ENCODE measurements at places on chromosomes 5 and 9.
A peak's percentile ranks its signal among the peaks of the same experiment; 100 is the strongest.

- no peak for DNase-seq
Measured at GRCh38 chr5:669111-669841, 23.9 kb downstream of the TPPP start.

DNA sequence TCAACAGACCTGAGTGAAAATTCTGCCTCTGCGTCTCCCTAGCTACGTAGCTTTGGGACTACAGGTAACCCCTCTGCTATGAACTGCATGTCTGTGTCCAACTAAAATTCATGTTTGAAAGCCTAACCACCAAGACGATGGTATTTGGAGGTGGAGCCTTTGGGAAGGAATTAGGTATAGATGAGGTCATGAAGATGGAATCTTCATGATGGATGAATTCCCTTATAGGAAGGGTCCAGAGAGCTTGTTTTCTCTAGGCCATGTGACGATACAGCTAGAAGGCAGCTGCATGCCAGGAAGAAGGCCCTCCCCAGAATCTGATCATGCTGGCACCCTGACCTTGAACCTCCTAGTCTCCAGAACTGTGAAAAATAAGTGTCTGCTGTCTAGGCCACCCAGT, 296.4 kb downstream of the SLIT3 start:
- no peak for DNase-seq

DNA sequence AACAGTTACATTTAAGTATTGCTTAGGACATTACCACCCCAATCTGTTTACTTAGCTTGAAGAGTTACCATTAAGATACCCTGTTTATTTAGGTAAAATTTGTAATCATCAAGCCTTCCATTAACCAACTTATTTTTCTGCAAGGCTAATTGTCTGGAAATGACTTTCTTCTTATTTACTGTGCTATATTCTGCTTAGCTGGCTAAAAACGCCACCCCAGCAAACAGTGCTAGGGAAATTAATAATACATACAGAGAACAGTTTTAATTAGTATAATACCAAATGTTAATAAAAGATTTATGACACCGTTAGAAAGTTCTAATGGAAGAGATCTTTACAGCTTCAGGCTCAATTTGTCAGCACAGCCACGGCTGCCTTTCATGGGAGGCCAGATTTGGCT, 14.0 kb downstream of the TLX3 start:
- DNase-seq: no peak

DNA sequence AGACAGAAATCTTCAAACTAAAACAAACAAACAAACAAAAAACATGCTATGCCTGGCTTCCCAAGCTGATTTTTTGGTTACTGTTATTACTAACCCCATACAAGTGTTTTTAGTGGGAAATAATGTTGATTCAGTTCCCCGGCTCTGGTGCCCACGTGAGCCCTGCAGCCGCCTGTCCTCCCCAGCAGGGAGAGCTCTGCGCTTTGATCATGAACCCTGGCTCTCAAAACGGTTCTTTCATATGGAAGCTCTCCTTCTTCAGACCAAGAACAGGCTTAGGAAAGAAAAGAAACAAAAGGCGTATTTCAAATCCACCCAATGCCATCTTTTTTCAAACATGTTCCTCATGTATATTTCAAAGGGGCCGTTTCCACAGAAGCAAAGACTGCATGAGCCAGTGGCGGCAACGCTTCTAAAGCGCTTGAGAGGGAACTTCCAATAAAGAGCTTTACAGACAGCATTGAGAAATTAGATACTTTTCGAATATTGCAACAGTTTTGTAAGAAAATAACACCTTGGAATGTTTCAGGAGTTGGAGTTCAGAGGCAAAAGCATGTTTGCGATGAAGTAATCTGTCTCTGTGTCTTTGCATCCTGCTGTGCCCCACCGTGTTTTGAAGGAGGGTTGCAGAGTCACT, 74.8 kb downstream of the ICE1 start:
- DNase-seq: no peak

DNA sequence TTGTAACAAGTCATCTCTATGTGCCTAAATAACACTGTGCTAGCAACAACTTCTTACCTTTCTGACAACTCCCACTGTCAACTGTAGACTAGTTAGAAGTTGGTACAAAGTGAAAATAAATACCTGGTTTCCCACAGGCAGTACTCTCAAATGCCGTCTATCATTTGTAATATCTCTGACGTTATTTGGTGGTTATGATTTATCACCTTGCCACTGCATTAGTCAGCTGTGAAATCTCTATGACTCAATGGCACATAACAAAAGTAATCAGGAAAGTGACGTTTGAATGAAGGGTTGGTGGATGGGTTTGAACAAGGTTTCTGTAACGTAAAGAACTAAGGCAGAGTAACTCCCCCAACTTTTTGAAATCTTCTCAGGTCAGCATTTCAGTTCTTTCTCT, 592.3 kb downstream of the MAT2B start:
- DNase-seq: no peak

- no peak for DNase-seq
Measured at GRCh38 chr5:35035271-35035670, 12.5 kb downstream of the AGXT2 start.

DNA sequence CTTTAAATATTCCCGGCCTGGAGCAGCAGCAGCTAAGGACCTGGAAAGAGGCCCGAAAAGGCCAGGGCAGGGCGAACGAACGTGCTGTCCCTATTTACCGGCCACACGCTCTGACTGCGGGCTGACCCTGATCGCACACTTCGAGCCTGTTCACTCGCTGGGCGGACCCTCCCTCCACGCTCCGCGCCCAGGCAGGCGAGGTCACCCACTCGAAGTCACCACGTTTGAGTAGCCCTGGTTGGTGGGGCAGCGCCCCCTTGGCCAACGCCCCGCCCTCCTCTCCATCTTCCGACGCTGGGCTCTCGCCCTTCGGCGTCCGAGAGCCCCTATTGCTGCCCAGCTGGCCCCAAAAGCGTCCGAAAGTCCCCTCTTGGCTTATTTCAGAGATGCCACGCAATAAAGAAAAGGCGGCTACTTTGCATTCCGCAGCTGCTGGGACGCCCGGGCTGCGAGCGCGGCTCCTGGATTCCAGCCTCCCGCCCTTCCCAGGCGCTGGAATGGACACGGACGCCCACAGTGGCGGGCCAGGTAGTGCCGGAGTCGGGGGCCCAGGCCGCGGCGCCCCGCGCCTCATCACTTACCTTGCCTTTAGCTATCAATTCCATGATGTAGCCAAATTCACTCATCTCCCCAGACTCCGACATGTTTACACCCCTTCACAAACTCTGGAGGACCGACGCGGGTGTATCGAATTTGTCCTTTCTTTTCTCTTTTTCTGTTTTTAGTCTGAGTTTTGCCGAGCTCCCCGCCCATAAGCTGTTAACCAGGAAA, 9.9 kb upstream of the TRIM36 start:
- DNase-seq: no peak

- peak; percentile 44 for DNase-seq
Measured at GRCh38 chr5:172187118-172188032, 649 bp downstream of the STK10 start.

- no peak for DNase-seq
Measured at GRCh38 chr9:33453286-33453860, 6.0 kb upstream of the AQP3 start.

- no peak for DNase-seq
Measured at GRCh38 chr9:126217797-126218196, 108.8 kb upstream of the MVB12B start.

GRCh38 chr9:16143947-16144890, 591.4 kb downstream of the CCDC171 start:
- DNase-seq: no peak

GRCh38 chr9:92764381-92764987, at the start of gene BICD2:
Gene BICD2, minus strand, starts transcription at chr9:92764833. Its CDS starts 89 bp downstream, at chr9:92764744.
- DNase-seq: no peak

DNA sequence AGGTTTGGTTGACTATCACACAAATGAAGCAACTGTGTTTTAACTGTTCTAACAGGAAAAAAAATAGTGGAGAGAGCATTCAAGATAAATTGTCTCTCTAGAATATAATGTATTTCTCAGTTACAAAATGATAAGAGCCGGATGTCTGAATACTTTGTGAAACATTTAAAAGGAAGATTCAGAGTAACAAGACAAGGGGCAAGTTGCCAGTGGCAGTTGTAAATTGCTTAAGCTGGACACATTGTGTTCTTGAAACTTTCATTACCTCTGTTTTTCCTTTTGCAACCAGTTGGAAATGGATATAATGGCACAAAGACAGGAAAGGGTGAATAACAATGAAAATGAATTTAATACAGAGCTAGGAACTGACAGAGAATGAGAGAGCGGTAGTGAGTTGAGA, 15.2 kb upstream of the TBCA start:
- DNase-seq: no peak

DNA sequence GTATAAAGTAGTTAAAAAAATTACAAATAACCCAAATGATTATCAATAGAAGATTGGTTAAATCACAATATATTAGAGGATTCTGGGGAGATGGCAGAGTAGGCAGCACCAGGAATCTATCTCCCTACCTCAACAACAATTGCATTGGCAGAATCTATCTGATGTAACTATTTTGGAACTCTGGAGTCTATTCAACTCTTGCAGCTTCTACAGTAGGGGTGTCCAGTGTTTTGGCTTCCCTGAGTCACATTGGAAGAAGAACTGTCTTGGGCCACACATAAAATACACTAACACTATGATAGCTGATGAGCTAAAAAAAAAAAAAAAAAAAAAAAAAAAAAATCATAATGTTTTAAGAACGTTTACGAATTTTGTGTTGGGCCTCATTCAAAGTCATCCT, 29.2 kb upstream of the ECM2 start:
- DNase-seq: no peak

GRCh38 chr5:165881259-165881658, 2375.8 kb downstream of the MAT2B start:
- no peak for DNase-seq

DNA sequence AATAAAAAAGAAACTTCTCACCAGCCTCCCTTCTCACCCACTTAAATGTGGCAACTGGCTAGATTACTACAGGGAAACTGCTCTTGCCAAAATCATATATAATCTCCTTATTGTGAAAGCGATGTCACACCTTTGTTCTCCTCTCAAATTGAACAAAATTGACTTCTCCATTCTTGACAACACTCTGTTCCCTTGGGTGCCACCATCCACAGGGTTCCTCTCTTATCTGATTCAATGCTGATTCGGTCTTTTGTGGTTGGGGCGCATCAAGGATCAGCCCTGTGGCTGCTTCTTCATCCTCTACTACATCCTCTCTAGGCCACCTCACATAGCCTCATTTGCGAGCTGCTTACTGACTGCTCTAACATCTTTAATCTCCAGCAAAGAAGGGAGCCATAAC, 86.1 kb downstream of the EDIL3 start:
- no peak for DNase-seq

Measured in central memory CD8-positive, alpha-beta T cell (primary cell).